Substantia nigra (tissue), 51 donors: ENCODE measurements at places on chromosomes 11 and 22.

DNA sequence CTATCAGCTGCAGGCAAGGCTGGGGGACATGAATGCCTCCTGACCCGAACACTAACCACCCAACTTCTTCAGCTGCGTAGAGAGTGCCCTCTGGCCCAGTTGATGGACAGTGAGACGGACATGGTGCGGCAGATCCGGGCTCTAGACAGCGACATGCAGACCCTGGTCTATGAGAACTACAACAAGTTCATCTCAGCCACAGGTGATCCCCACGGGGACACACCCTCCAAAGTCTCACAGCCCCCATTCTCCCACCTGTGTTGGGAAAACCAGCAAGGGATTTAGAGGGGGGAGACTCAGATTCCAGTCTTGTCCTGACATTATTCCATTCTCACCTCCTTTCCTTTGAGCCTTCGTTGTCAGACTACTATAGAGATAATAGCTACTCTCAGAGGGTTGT is 912 bp downstream of the VPS51 start:
- no peak for DNase-seq

DNA sequence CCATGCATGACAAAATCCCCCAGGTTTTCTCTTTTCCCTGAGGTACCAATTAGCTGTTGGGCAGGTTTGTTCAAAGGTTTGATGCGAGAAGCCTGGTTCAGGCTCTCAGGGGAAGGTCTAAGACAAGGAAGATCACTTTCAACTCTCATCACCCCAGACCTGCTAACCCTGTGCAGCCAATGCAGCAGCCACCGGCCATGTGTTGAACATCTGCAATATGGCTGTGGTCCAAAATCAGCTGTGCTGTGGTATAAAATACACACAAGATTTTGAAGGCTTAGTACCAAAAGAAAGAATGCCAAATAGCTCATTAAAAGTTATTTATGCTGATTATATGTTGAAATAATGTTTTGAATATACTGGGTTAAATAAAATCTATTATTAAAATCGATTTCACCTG is 58.5 kb downstream of the SMCO4 start:
- DNase-seq: no peak

GRCh38 chr11:76776472-76776871 is 6.7 kb upstream of the TSKU start:
- no peak for DNase-seq

DNA sequence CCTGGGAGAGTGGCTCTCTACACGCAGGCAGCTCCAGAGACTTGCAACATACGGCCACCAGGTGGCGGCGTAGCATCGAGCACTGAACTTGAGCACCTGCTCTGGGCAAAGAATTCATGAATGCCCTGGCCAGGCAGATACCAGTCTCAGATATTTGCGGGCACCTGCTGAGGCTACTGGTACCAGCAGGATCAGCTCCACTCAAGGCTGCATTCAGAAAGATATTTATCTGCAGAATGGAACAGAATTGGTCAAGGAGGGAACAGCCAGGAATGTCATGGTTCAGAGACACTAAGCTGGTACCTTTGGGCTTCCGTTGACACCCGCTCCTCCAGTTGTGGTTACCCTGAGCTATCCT is 10.8 kb upstream of the CCDC86 start:
- no peak for DNase-seq

DNA sequence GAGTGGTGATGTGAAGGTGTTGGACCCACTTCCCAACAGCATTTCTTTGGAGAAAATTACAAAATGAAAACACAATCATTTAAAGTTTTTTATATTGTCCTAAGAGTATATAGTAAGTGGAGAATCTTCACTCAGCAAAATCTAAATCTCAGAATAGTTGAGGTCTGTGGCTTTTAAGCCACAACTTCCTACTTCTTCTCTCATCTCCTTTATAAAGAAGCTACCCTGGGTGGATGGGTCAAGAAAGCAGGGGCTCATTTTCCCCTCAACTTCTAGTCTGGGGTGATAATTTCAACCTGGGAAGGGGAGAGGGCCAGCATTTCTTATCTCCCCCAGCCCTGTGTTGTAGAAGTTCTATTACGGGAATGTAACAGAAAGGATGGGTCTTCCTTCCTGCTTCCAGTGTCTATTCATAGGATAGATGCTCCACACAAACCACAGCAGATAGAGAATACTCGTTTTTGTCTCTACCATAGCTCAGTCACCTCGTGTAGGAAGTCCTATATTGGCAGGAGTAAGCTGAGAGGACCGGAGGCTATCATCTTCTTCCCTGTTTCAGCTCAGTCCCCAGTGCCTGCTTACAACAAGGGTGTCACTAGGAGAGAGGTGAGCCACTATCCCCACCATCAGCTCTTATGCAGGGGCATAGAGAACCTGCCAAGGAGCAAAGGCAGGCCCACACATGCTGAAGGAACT is 341.5 kb downstream of the CASP12 start:
- DNase-seq: no peak

GRCh38 chr11:70504246-70505020 is 106.1 kb downstream of the CTTN start:
- no peak for DNase-seq

DNA sequence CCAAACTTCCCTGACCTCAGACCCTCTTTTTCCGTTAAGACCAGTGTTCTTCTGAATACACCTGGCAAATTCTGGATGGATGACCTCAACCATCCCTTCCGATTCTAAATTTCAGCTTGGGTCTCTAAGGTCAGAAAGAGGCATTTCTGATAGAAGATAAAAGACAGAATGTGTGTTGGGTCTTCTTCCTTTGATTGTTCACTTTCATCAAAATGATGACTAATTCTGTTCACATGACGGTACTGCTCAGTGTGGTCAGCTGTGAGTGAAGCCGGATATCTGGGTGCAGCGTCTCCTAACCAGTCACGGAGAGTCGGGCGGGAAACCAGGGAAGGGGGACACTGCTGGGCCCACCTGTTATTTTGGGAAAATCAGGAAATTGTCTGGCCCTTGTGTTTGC is 151.6 kb upstream of the NAV2 start:
- no peak for DNase-seq

GRCh38 chr11:121012091-121012490 is 11.8 kb upstream of the TBCEL start:
- DNase-seq: no peak

- no peak for DNase-seq
These were observed 30.4 kb upstream of the CKAP5 start for GRCh38 chr11:46876471-46876870.

GRCh38 chr22:49517667-49518185 is 309.9 kb downstream of the BRD1 start:
- DNase-seq: no peak

GRCh38 chr22:45212306-45212709 is 28.4 kb downstream of the KIAA0930 start:
- DNase-seq: peak; percentile 88

DNA sequence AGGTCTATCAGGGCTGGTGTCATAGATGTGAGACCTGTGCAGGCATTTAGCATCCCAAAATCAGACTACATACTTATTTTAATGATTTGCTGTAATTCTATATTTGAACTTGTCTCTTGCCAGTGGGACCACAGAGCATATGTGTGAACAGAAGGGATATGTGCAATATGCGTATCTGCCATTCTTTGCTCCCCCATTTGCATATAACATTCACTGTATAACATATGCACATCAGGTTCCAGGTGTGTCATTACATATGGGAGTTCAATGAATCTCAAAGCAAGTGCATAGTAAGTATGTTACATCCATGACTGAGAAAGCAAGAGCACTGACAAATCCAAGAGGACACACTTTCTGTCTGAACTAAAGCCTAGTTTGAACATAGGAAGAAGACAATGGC is 1115.1 kb upstream of the CNTN5 start:
- DNase-seq: no peak

DNA sequence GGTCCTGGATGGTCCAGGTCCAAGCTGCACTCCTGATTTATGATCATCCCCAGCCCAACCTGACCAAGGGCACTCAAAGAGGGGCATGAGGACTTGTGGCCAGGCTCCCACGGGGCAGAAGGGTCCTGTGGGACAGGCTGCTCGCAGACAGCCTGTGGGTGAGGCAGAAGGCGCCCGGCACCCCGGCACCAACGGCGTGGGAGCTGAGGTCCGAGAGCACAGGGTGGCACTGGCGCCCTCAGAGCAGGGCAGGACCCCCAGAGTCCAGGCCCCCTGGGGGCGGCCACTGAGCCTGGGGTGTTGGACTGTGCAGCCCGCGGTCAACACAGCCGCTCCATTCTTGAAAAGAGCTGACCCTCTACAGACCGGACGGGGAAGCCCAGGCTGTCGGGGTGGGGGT is 3.3 kb downstream of the IL17REL start:
- no peak for DNase-seq

DNA sequence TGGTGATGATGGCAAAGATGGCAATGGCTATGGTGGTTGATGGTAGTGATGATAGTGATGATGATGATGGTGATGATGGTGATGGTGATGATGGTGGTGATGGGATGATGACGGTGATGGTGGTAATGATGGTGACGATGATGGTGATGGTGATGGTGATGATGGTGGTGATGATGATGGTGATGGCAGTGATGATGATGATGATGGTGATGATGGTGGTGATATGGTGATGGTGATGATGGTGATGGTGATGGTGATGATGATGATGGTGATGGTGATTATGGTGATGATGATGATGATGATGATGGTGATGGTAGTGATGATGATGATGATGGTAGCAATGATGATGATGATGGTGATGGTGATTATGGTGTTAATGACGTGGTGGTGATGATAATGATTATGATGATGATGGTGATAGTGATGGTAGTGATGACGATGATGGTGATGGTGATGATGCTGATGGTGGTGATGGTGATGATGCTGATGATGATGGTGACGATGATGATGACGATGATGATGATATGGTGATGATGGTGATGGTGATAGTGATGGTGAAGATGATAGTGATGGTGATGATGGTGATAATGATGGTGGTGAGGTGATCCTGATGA is 232.1 kb downstream of the BRD1 start:
- no peak for DNase-seq

DNA sequence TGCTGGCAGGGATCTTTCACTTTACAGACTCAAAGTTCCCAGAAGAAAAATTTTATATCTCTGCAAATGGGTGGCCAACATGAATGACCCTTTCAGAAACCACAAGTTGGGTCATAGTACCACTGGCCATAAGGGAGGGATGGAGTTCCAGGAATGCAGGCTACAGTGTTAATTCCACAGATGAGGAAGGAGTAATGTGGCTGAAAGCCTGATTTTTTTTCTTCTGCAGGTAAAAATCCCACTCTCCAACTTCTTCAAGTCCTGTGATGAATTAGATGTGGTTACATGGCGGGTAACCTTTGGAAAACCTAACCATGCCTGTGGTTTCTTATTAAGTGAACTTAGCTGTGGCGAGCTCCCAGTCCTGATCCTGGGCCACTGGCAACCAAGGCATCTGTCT is 103.2 kb downstream of the SLC1A2 start:
- DNase-seq: no peak

GRCh38 chr11:57109331-57109730 is 72.4 kb upstream of the LRRC55 start:
- DNase-seq: no peak

- DNase-seq: no peak
These were observed 61.6 kb downstream of the PPP6R3 start for GRCh38 chr11:68521969-68522652.

DNA sequence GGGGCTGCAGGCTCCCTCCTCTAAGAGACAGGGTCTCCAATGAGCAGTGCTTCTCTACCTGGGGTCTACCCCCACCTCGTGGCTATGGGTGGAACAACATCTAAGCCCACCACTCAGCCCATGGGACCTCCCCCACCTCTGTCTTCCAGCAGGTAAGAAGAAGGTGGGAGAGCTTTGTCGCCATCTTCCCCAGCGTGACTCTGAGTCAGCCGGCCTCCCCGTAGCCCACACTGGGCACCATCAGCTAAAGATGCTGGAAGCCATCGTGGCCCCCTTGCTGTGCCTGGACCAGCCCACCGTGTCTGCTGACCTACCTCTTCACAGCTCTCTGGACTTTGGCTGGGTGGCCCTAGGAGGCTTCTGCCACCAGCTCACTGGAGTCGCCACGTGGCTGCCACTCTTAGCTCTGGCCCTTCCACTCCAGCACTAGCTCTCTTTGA is 944 bp downstream of the C11orf86 start:
- no peak for DNase-seq

DNA sequence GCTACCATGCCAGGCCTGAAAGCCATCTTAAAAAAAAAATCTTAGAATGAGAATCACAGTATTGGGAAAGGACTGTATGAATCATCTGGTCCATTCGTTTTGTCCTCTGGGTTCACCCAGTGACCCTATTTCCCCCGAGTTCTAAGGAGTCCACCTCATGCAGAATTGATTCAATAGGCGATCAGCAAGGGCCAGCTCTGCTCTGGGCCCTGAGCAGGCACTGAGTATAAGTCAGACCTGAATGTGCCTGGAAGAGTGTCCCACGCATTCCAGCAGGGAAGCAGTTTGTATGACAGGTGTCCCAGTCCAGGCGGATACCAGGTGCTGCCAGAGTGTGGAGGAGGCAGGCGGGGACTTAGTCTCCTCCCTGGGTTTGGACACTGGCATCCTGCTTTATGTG is 883 bp upstream of the HMOX1 start:
- no peak for DNase-seq

- DNase-seq: no peak
These were observed 23.6 kb downstream of the DUSP8 start for GRCh38 chr11:1548221-1549070.

- no peak for DNase-seq
These were observed 100.2 kb downstream of the BCR start for GRCh38 chr22:23280356-23281052.

GRCh38 chr11:78350091-78350645 is 67.5 kb downstream of the GAB2 start:
- no peak for DNase-seq

DNA sequence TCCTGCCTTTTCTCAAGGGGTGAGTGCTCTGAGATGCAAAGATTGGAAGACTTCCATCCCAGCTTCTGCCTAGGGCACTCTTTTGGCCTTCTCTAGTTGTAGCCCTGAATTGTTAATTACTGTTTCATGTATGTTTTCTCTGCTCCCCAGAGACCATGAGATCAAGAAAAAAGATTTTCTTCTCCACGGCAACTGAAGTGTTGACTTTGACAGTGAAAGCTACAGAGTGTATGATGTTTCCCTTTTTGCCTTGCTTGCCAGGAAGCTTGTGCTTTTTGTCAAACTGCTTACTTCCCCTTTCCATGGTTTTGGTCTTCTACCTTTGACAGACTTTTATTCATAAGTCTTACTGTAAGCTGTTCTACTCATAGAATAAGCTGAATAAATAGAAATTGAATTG is 23.3 kb upstream of the EIF3D start:
- no peak for DNase-seq

DNA sequence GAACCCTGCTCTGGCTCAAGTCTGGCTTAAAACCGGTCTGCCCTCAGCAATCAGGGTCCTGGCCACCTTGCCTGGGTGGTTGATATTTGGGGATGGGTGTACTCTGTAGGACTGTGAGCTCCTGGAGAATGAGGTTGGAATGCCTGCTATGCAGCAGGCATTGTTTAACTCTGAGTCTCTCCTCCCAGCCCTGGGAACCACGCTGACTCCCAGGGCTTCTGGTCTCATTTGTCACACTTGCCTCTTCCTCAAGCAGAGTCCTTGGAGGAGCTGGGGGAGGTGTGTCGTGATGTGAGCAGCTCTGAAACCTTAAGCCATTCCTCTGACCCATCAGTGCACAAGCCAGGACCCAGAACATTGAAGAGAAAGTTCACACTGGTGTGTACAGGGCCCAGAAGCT is 340.1 kb downstream of the MN1 start:
- DNase-seq: no peak
